ENCODE measurements at places on chromosomes 4 and X.

DNA sequence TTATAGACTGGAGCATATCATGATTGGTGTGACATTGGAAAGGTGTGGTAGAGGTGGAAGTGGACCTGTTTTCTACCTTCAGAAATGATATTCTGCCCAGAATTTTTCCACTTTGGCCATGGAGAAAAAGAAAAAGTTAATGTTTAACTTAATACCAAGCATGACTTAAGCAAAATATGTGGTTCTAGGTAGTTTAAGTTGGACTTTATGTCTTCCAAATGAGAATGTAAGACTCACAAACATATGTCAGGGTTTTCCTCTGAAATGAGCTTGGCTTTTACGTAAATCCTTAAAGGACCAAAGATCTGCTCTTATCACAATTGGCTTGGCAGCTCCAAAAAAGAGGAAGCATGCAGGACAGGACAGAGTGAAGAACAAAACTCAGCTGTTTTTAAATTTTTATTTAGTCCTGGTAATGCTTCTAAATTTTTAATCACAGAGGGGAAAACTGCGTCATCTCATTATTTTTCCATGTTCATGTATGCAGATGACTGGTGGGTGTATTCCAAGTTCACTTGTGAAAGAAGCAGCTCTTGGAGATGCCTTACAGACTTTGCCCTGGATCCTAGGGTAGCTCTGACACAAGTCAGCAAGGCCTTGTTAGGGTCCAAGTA is 98.2 kb downstream of the ANK2 start:
- no peak for DNase-seq

GRCh38 chr4:121057466-121057922 is 14.8 kb downstream of the NDNF start:
- DNase-seq = no peak

- DNase-seq = no peak
These were observed 17.8 kb downstream of the SCFD2 start for GRCh38 chr4:53348046-53348445.

- DNase-seq = no peak
These were observed 5.8 kb upstream of the TMEM31 start for GRCh38 chrX:103704863-103705262.

DNA sequence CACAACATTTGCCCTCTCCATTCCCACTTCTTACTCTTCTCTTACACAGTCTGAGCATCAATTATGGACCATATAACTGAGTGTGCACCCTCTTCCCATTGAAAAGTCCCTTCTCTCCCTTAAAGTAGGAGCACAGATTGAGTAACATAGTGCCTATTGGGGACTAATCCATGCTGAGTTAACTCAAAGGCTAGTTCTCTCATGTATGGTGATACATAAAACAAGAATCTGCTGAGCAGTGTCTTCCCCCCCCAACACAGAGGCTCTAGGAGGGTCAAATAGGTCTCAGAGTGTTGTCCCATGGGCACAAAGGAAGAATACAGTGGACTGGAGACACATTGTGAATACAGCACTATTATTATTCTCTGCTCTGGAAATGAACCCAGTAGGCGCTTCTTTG is 274.6 kb upstream of the BOD1L1 start:
- DNase-seq = no peak

DNA sequence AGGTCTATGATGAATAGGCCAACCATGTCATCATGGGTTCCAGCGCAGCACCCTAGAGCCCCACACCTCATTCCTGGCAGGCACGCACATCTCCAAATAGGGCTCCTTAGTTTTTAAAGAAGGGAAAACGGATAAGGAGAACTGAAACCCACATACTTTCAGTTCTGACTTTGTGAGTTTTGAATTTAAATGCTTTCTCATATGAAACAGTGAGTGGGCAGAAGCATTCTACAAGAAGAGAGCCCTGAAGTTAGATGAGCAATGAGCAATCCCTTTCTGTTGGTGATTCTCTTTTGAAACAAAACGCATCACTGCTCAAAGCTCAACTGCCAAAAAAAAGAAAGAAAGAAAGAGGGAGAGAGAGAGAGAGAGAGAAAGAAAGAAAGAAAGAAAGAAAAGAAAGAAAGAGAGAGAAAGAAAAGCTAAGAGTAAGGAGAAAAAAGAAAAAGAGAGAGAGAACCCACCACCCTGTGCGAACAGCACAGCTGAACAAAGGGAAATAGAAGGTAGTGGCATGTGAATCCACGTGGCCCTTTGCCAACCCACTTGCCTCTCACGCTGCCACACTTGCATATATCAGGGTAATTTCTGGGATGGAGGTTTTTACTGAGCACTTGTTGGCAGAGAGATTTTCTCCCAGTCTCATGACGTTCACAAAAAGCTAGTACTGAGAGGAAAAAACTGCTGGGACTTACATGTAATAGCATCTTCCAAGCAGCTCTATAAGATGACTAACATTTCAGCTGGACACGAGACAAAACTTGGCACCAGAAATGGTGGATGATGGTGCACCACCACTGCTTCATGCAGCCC is 31.0 kb downstream of the TMSB4X start:
- no peak for DNase-seq

GRCh38 chr4:63123441-63123840 is 1285.8 kb downstream of the TECRL start:
- no peak for DNase-seq

DNA sequence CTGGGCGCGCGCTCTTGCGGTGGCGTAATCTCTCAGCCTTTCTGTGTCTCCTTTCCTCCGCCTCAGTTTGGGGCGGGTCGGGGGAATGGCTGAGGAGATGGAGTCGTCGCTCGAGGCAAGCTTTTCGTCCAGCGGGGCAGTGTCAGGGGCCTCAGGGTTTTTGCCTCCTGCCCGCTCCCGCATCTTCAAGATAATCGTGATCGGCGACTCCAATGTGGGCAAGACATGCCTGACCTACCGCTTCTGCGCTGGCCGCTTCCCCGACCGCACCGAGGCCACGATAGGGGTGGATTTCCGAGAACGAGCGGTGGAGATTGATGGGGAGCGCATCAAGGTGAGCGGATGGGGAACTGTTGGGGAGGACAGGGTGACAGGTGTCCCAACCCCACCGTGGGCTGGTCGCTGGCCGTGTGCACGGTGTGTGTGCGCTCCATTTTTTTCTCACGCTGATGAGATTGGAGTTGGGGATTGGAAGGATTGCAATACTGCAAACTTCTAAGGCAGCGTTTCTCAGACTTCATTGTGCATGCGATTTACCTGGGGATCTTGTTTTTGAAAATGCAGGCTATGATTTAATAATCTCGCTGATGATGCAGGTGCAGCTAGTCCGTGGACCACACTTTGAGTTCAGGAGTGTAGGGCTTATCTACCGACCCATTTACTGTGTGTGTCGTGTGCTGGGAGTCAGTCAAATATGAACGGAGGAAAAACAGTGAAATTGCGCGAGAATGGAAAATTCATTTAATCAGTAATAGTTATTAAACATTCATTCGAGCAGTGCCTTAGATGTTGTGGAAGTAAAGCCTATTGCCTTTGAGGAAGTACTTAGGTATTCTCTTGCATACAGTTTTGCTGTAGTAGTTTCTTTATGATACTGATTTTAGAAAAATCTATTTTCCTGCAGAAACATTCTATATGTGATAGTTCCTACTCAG is at the start of gene RAB33B:
TSS of gene RAB33B (plus strand) at position 11 of the 935 bp plus-strand sequence. CDS start at position 86, 75 bp downstream.
- DNase-seq = no peak

DNA sequence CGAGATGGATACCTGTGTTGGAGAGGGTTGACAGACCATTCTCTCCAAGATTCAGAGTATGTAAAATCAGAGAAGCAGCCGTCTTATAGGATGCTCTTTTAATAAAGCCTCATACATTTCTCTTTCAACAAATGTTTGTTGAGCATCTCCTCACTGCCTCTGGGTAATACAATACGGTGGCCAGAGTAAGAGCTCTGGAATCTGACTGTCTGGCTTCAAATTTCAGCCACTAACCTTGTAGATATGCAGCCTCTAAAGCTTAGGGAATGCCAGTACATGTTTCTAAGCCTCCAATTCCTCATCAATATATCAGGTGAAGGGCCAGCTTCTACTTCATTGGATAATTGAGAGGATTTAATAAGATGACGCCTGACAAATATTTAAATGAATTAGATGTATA is 61.3 kb downstream of the CLNK start:
- no peak for DNase-seq

- DNase-seq = no peak
These were observed 243.1 kb downstream of the ANK2 start for GRCh38 chr4:113292371-113293042.

DNA sequence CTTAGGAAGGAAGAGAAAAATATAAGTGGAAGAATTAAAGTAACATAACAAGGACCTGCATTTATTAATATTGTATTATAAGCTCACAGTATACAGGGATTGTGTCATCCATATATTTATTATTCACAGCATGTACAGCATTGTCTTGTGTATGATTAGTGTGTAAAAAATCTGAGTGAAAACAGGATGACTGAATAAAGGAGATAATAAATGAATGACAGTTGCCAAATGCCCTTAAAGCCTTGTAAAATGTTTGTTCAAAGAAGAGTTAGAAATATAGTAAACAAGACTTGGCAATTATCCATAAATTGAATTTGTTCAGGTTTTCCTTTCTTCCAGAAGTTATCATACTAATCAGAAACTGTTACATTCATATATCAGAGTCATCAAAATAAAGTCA is 172.7 kb downstream of the BTC start:
- no peak for DNase-seq

DNA sequence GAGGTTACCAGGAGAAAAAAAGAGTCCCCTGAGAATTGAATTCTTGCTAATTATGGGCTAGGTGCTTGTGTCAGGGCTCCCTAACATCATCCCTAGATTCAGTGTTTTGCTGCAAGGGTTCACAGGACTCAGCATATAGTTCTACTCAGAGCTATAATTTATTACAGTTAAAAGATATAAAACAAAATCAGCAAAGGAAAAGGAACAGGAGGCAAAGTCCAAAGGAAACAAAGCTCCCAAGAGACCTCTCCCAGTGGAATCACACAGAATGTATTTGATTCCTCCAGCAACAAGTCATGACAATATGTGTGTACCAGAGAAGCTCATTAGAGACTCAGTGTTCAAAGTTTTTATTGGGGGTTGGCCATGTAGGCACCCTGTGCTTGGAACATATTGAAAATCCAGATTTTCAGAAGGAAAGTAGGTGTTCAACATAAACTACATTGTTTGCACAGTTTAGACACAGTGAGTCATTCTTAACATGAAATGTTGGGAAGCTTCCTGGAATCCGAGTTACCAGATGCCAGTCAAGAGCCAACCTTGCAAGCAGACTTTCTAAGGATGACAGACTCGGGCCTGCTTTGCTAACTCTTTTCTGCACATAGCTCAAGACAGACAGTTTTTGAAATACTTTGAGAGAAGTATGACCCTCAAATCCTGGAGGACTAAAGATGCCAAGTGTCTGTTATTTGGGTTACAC is 311.3 kb upstream of the EMCN start:
- no peak for DNase-seq

DNA sequence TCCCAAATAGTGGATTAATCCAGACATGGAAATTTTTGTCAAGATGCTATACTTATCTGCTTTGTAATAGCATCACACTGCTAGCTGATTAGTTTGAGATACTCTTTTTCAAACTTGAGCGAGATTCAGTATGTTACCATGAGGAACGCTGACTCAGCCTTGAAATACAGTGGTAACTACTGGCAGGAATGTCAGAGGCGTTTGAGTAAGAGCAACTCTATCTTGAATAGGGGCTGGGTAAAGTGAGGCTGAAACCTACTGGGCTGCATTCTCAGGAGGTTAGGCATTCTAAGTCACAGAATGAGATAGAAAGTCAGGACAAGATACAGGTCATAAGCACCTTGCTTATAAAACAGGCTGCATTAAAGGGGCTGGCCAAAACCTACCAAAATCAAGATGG is 2519.6 kb downstream of the ARAP2 start:
- no peak for DNase-seq

DNA sequence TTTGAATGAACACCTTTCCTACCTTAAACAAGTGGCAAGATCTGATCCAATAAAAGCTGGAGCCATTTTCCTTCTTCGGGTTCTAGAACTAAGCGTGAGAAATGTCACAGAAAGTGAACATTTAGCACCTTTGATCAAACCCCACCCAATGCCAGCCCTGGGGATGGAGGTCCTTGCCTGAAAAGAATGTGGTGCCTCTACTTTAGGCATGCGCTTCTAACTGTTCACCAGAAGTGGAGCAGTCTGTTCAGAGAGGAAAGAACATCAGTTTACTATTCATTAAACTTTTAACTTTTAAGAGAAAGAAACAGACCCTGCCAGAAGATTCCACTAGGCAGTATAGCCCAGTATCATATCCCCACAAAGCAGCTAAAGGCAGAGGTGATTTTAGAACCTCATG is 75.9 kb downstream of the INTS12 start:
- DNase-seq = no peak

DNA sequence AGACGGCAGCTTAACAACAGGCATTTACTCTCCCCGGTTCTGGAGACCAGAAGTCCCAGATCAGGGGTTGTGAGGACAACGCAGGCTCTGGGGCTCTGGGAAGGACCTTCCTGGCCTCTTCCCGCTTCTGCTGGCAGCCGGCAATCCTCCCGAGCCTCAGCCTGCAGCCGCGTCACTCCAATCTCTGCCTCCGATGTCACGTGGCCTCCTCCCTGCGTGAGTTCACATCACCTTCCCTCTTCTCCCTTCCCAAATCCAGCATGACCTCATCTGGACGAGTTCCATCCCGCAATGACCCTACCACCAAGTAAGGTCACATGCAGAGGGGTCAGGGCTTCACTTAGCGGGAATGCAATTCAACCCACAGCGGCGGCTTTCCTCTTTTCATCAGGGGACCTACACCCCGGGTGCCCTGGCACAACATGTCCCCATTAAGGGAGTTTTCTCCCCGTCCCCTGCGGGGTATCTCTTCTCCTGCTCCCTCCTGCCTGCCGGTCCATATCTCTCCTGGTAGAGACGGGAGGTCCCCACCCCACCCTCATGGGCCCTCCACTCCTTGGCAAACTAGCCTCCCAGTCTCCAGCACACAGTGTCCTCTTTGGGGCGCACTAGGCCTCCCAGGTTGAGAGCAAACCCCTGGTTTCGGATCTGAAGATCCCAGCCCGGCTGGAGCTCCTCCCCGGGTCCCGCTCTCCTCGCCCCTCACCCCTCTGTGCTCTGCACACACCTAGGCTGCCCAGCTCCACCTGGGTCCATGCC is 25.5 kb downstream of the ABLIM2 start:
- DNase-seq = no peak

DNA sequence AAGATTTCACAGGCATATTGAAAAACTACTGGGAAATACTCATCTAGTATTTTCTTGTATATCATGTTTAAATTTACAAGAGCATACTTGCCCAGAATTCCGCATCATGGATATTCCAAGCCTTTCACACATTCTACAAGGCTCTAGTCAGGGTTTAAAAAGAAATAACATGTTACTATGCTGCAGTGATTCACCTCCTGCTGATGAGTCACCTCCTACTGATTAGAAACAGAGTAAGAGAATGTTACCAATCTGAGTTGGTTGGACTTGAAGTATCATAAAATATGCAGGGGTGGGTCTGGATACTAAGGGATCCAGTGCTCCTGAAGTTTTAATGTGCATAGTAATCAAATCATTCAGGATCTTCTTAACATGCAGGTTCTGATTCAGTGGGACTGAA is 192.0 kb upstream of the ANK2 start:
- DNase-seq = no peak

GRCh38 chr4:21113496-21114223 is 413.4 kb downstream of the PACRGL start:
- DNase-seq = no peak

- no peak for DNase-seq
These were observed 99.6 kb downstream of the CEP135 start for GRCh38 chr4:56048383-56048701.

Data from activated CD4-positive, alpha-beta T cell treated with anti-CD3 and anti-CD28 coated beads for 1 hour (primary cell).